Central memory CD4-positive, alpha-beta T cell (primary cell): ENCODE measurements at places on chromosomes 7 and 10.

DNA sequence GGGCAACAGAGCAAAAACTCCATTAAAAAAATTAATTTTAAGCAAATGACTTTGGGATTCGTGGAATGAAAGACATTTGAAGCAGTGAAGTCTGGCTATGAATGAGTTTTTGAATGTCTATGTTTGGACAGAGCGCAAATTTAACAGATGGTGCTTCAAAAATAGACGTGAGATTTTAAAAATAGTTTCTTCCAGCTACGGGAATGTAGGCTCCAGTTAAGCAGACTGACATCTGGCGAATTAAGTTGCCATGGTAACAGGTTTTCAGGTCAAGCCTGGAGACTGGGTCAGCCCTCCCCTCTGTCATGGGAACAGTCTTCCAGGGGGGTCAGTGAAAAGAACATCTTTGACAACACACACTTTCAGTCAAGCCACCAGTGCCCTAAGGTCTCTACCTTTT lies 62.0 kb downstream of the MYOF start:
- no peak for DNase-seq

DNA sequence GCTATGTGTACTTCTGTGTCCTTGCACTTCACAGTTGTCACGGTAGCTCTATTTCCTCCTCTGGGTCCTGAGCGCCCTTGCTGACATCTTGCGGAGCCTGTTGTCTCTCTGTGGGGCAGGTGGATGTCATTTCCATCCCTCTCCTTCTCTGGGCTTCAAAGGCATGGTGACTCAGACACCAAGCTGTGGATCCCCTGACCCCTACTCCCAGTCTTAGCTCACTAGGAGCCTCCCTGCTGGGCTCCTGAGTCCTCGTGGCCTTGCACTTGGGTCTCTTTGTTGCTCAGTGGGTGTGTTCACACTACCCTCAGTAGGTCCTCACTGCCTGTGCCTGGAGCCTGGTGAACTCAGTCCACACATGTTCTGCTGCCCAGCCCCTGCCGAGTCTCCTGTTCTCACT lies 100.3 kb upstream of the PAX2 start:
- DNase-seq = no peak

DNA sequence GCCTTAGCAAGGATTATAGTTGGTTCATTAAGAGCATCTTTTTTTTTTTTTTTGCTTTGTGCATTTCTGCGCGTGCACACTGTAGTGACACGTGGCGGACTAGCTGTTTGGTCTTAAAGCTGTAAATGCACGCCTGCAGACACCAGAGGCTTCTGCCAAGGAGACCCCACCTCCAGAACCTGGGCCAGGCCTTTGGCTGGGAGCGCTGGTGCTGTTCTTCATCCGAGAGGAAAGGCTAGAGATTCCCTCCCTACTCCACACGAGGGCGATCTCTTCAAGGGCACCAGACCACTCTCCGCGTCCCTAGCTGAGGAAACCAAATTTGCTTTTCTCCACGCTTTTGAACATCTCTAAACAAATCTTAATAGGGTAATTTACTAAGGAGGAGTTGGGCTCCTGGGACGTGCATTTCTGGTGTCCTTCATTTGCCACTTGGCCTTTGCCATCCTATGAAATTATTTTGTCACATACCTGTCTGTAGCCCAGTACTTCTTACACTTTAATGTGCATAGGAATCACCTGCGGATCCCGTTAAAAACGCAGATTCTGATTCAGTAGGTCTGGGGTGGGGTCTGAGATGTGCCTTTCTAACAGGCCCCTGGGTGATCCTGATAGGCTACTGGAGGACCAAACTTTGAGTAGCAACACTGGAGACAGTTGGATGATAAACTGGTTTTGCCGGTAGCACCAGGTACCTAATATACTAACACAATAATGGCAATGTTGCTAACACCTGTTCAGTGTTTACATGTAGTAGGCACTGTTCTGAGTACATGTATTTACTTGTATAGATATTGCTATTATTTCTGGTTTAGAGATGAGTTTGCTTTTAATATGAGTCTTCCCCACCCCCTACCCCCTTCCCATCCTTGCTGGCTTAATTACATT lies 1.3 kb upstream of the SLC26A5 start:
- no peak for DNase-seq

DNA sequence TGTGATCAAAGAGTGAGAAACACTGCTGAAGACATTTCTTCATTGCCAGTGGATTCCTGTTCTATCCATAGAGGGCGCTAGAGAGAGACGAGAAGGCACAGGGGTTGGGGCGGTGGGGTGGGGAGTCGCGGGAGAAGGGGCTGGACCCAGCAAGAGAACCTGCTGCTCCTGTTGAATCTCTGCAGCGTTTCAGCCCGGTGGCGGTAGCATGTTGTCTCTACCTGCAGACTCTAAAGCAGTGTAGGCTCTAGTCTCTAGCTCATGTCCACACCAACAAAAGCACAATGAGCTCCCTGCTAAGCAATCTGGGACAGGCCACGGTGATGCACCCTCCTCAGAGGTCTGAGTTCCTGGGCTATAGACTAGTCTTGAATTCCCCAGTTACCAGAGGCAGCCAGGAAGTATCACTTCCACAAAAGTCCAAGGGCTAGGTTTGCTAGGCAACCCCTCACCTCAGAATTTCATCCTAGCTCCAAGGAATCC lies 167.7 kb downstream of the DGKB start:
- no peak for DNase-seq

DNA sequence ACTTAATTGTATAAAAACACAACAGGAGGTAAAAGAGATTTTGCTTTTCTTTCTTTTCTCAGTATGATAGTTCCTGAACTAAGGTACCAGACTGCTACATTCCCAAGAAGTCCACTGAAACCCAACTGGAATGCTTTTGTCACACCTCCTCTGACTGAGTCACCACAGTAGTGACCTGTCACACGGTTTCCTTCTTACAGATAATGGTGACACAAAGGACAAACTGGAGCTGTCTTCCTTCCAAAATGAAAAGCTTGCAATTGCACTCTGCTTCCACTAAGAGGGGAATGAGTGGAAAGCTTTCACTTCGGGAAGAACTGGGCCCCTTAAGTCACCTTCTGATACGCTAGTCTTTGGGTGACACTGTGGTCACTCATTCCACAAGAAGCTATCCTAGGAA lies 122.2 kb downstream of the KMT2E start:
- no peak for DNase-seq

DNA sequence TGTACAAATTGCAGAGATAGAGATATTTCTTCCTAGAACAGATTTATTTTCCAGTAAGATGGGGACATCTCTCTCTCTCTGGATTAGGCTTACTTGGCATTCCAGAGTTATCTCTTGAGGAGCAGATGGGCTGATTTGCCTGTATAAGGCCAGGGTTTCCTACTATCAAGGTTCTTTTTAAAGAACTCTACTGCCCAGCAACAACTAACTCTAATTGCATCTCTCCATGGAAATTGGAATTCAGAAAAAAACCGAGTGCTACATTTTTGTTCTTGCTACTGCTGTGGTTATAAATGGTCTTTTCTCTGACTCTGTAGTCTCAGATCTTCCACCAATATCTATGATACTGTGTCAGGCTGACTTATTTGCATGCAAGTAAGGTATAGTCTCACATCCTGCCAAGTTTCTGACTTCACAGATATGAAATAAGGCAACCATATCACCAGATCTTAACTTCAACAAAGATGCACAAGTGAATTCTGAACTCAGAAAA lies 161.1 kb downstream of the CRPPA start:
- no peak for DNase-seq

DNA sequence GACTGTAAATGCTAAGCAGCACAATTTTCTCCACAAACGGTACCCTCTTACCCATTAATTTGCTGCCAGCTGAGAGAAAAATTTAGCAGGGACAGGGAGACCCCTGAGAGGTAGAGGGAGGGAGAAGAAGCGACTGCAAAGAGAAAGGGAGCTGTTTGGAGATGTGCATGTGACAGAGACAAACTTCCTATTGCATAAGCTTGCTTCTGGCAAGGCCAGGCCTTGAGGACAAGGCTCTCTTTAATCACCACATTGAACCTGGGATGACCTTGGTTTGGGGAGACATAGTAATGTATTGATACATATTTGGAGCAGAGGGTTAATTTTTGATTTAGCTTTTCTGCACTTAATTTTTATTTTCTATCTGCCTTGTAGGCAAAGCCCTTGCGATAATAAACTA lies 31.1 kb upstream of the HIBADH start:
- DNase-seq = no peak

DNA sequence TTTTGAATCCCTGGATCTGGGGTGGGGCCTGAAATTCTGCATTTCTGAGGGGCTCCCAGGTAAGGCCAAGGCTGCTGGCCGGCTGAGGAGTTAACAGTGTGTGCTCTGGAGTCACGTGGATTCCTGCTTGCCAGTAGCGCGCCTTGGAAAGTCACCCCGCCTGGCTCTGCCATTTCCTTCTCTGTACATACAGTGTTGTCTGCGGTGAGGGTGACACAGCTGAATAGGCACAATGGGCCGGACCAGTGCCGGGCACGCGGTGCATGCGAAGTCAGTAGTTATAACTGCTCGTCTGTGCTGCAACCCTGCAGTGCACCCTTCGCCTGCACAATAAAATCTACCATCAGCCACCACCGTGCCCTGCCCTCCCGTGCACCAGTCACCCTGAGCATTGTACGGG lies 68.0 kb upstream of the EEPD1 start:
- DNase-seq = no peak

GRCh38 chr7:127154958-127155357 lies 97.8 kb downstream of the GRM8 start:
- no peak for DNase-seq

DNA sequence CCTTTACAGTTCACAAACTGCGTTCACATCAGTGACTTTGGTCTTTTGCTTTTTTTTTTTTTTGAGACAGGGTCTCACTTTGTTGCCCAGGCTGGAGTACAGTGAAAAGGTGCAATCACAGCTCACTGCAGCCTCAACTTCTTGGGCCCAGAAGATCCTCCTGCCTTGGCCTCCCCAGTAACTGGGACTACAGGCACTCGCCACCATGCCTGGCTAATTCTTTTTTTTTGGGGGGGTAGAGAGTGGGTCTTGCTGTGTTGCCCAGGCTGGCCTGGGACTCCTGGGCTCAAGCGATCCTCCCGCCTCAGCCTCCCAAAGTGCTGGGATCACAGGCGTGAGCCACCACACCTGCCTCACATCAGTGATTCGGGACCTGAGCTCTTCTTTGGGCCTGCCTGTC lies 35.7 kb upstream of the UNCX start:
- no peak for DNase-seq

GRCh38 chr7:31919678-31920369 lies 150.4 kb downstream of the PDE1C start:
- no peak for DNase-seq
